ENCODE measurements at places on chromosomes 1 and 21. TPM values are rescaled to one million over a fixed set of nuclear protein-coding genes. Genes with fewer than 3 reads are reported as not detected.

Gene MAN1C1
- total RNA-seq: 18.2 TPM

GRCh38 chr1:181969902-181970301 lies 91.6 kb downstream of the ZNF648 start:
- DNase-seq: no peak

- no peak for DNase-seq
Observed at GRCh38 chr1:147651466-147651865, 18.9 kb downstream of the ACP6 start.

GRCh38 chr1:202547215-202547614 lies 163.0 kb downstream of the SYT2 start:
- no peak for DNase-seq

- no peak for DNase-seq
Observed at GRCh38 chr1:242043165-242043564, 44.3 kb upstream of the MAP1LC3C start.

Gene FNDC5
- 50.5 TPM for total RNA-seq

Gene CD84
- total RNA-seq: 5.3 TPM
